ENCODE measurements at places on chromosomes 13 and 19.

GRCh38 chr13:23359882-23360281 lies 73.6 kb downstream of the SACS start:
- no peak for DNase-seq

GRCh38 chr19:50490991-50491472 lies 14.4 kb upstream of the GARIN5A start:
- DNase-seq: no peak

DNA sequence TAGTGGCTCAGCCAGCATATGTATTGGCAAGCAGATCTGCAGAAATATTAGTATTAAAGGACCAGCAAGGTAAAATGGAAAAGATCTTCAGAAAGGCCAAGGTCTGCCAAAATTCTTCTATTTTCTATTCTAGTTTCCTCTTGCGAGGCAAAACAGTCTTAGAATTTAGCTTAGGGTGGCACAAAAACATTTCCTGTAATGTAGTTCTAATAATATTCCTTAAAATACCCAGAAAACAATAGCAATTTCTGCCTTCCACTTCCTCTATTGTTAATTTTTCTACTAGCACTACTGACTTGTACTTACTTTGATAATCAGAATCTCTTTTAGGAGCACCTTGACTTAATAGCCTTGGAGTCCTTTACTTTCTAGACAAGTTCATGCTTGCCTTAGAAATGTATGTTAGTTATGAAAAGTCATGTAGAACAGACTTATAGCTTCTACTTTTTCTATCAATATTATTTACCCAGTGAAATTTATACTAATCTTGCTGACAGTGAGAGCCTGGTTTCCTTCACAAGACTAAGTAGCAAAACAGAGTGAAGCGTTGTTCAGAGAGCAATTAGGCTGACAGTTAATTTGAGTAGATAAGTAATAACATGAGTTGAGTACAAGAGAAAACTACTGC lies 23.9 kb upstream of the LPAR6 start:
- DNase-seq: no peak

GRCh38 chr19:42306646-42307045 lies 4.2 kb upstream of the PAFAH1B3 start:
- no peak for DNase-seq

- DNase-seq: no peak
Observed at GRCh38 chr13:107301724-107302374, 733.9 kb upstream of the ARGLU1 start.

GRCh38 chr19:6576869-6577475 lies 14.0 kb downstream of the CD70 start:
- DNase-seq: no peak

DNA sequence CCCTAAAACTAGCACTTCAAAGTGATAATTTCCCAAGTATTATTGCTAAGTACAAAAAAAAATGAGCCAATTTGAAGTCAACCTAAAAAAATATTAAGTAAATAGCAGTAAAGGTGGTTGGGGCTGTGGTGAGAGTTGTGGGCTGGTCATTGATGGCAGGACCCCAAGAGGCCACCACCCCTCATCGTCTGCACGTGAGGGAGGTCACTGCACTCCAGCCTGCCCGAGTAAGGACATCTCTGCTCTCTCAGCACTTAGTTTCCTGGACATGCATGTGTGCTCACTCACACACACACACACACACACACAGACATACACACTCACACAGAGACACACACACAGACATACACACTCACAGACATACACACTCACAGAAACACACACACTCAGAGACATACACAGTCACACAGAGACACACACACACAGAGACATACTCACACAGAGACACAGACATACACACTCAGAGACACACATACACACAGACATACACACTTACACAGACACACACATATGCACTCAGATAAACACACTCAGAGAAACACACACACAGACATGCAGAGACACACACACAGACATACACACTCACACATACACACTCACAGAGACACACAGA lies 127.2 kb upstream of the SOX1 start:
- no peak for DNase-seq

- DNase-seq: no peak
Observed at GRCh38 chr19:56269348-56269747, 3.2 kb upstream of the EDDM13 start.

DNA sequence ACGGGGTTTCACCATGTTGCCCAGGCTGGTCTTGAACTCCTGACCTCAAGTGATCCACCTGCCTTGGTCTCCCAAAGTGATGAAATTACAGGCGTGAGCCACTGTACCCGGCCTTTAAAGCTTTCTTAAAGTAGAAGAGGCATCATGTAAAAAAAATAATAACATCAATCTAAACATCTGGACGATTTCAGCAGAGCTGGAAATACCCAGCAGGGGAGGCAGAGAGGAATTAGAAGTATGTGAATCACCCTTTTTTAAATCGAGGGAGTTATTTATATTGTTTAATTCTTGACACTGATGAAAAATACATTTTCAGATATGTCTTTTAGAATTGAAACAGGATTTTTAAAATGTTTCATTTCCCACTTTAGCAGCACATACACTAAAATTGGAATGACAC lies 37.4 kb upstream of the MTIF3 start:
- DNase-seq: no peak

GRCh38 chr19:6509118-6509971 lies 7.2 kb upstream of the TUBB4A start:
- DNase-seq: no peak

DNA sequence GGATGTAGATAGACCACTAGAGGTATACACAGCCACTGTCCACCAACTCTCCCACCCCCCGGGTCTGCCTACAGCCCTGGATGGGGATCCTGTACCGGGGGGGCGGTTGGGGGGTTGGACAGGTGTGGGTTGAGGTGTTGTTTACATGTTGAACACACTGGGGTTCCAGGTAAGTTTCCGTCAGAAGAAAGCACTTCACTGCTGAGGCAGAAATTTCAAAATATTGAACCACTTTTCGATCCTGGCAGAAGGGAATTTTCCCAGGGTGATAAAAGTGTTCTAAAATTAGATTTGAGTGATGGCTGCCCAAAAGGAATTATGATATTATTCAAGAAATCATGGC lies 6.6 kb upstream of the CEACAM16 start:
- DNase-seq: no peak

DNA sequence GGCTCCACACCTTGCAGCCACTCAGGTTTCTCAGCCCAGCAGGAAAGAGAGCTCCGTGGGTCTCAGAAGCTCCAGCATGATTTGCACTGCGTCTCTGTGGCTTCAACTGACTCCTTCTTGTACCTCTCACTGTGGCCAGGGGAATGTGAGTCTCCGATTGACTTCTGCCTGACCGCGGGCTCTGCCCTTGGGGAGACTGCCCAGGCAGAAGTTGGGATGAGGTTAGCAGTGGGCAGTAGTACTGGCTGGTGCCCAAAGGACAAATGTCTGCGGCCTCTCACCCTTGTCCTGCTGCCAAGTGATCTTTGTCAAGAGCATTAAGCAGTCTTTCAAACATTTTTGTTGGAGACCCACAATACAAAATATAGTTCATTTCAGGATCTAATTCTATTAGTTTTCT lies 34.4 kb upstream of the FXYD3 start:
- no peak for DNase-seq

DNA sequence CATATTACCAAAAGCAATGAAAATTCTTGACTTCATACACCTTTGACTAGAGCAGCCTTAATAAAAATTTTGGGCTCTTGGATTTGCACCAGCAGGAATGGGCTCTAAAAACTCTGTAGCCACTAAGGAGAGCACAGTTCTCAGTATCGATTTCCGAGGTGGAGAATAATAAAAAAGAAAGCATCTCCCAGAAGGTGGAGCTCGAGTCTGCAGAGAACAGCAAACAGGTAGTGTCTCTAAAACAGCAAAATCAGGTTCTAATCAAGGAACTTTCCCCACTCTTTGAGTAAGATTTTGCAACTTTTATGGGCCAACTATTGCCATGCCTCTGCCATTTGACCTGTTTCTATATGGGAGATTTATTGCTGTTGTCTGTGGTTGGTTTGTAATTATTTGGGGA lies 258.7 kb upstream of the GPC6 start:
- no peak for DNase-seq

DNA sequence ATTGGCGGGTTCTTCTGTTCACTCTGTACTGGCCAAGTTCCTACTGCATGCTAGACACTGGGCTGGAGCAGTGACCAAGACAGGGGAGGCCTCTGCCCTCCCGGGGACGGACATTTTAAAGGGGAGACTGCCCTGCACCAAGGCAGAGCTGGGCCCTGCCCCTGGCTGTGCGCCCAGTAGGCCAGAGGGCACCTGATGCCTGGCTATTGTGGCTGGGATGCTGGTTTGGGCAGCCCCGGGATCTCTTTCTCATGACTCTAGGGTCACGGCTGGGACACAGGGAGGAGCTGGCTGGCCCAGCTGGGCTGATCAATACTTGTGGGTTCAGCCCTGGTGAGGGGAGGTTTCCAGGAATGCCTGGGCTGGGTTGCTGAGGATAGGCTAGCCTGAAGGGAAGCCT lies 17.7 kb downstream of the LIPE start:
- no peak for DNase-seq

- DNase-seq: no peak
Observed at GRCh38 chr19:41872775-41873647, 4.1 kb upstream of the CD79A start.

- DNase-seq: no peak
Observed at GRCh38 chr13:35711909-35712308, 235.4 kb upstream of the MAB21L1 start.

DNA sequence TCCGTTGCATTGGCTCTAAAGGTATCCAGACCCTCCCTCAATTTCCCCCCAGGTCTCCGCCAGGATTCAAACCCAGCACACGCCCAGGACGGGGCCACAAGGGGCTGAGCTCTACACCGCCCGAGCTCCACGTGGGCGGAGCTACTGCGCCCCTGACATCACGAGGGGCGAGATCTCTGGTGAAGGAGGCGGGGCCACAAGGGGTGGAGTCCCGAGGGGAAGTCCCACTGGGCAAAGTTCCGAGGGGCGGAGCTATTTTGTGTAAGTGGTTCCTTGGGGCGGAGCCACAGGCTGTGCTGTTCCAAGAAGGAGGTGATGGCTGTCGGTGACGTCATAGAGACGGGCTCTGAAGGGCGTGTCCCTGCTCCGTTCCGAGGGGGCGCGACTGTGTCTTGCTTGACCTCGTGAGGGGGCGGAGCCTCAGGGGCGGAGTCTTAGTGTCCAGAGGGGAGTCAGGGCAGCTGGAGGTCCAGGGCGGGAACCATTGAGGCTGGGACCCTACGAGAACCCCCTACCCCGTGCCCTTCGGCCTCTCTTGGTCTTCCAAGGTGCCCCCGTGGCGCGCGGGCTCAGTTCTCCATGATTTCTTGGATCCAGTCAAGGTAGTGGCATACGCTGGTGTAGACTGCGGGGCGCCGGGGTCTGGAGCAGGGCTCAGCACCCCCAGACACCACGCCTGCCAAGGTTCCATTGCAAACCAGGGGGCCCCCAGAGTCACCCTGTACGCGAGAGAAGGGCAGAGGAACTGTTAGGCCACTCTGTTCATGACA lies 1.3 kb upstream of the KLK8 start:
- DNase-seq: no peak

DNA sequence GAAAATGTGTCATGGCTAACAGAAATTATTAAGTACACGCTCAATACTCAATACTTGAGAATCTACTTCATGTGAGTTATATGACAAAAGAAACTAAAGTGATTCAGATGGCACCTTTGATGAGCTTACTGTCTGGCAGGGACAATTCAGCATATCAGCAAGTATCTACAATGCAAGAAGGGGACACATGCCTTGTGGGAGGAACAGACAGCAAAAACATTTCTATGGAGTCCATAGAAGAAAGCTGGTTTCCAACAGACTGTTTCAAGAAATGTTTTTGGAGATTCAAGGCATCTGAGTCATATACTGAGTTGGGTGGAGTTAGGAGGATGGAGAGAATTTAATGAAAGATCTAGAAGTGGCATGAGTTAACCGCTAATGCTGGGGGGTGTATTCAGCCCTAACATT lies 54.7 kb downstream of the MBNL2 start:
- no peak for DNase-seq

GRCh38 chr19:28543244-28543776 lies 669.6 kb downstream of the UQCRFS1 start:
- no peak for DNase-seq

DNA sequence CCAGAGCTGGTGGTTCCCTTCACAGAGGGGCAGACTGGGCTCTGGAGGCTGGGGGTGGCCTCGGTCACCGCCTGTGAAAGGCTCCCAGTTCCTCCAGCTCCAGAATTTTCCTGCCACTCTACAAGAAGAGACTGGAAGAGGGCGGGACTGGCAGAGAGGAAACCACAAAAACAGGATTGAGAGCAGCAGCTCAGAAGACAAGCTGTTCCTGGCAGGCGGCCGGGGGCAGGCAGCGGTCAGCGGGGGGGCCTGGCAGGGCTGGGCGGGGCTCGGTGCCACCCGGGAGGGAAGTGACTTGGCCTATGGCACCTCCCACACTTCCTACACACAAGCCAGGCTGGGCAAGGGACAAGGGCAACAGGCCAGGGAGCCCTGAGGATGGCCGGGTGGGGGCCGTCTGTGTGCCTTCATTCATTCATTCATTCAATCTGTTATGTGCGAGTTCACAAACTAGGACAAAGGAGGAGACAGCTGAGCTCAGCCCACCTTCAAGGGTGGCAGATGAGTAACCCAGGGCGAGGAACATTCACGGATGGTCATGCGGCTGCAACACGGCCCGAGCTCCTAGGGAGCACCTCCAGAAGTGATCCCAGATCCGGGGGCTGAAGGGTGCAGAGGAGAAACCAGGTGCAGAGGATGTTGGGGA lies 16.9 kb upstream of the BTBD2 start:
- DNase-seq: peak; percentile 47

DNA sequence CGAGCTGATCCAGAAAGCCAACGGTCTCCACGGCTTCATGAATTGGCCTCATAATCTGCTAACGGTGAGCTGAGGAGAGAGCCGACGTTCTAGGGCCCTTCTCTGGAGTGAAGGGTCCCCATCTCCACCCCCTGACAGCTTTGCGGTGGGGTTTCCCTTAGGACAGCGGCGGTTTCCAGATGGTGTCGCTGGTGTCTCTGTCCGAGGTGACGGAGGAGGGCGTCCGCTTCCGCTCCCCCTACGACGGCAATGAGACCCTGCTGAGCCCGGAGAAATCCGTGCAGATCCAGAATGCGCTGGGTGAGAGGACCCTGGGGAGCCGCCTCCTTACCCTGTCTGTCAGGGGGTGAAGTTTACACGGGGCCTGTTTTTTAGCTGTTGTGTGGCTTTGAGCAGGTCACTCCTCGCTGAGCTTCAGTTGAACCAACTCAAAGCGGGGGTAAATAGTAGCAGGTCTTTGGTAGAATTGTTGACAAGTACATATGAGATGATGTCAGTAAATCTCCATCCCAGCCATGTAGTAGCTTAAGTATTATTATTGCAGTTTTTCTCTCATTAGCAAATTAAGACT lies 801 bp downstream of the QTRT1 start:
- DNase-seq: no peak

GRCh38 chr19:15811476-15811875 lies 4.0 kb downstream of the OR10H1 start:
- no peak for DNase-seq

GRCh38 chr13:99435998-99436397 lies 65.3 kb upstream of the TM9SF2 start:
- no peak for DNase-seq

- DNase-seq: no peak
Observed at GRCh38 chr19:6654347-6655310, 15.3 kb downstream of the TNFSF14 start.

Data from NCI-H1092 (cell line).